ENCODE measurements at places on chromosomes 11 and 22.

GRCh38 chr11:86196913-86197312 is 47.6 kb upstream of the EED start:
- no peak for DNase-seq

DNA sequence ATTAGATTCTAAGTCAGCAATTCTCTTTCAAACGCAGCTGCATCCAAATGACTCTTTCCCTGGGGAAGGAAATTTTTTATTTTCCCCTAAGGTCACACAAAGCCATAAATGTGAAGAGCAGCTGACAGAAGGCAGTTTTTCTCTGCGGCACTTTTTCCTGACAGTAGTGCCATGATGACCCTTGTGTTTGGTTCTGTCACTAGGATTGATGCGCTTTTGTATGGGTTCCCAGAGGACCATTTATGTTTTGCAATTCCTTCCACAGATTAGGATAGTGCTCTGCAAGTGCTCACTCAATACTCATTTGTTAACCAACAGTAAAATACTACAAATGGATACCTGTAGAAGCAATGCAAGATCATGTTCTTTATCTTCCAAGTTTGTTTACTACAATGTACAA is 359.6 kb upstream of the CTSC start:
- no peak for DNase-seq

GRCh38 chr22:36009085-36009484 is 19.5 kb downstream of the RBFOX2 start:
- no peak for DNase-seq

GRCh38 chr11:2471048-2471803 is 26.4 kb downstream of the KCNQ1 start:
- DNase-seq = no peak

DNA sequence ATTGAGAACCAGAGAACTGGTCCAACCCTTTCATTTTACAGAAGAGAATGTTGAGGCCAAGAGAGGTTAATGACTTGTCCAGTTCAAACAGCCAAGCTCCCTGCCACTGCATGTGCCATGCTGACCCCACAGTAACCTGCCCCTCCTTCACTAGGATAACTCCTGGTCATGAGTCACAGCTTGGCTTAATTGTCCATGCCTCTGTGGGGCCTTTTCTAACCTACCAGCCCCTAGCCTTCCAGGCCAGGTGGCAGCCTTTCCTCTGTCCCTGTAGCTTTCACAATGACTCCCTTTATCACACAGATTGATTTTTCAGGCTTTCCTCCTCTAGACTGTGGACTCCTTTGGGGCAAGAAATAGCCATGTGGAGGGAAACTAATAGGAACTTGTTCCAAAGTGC is 97.2 kb downstream of the PIWIL4 start:
- DNase-seq = no peak

- DNase-seq = no peak
These were observed 1552.7 kb upstream of the TENM4 start for GRCh38 chr11:80993536-80993935.

DNA sequence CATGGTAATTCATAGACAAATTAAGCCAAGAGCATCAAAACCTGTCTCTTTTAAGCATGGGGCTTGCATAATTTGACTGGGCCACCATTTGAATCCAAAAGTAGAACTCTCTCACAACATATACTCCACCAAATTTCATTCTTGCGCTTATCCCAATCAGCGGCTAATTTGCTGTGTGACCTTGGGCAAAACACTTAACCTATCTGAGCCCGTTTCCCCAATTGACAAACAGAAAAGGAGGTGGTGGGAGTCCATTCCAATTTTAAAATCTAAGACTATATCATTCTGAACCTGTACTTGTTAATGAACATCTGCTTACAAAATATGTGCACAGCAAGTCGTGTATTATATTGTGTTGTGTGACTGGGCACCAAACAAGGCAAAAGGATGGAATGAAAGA is 338.1 kb upstream of the NARS2 start:
- no peak for DNase-seq

DNA sequence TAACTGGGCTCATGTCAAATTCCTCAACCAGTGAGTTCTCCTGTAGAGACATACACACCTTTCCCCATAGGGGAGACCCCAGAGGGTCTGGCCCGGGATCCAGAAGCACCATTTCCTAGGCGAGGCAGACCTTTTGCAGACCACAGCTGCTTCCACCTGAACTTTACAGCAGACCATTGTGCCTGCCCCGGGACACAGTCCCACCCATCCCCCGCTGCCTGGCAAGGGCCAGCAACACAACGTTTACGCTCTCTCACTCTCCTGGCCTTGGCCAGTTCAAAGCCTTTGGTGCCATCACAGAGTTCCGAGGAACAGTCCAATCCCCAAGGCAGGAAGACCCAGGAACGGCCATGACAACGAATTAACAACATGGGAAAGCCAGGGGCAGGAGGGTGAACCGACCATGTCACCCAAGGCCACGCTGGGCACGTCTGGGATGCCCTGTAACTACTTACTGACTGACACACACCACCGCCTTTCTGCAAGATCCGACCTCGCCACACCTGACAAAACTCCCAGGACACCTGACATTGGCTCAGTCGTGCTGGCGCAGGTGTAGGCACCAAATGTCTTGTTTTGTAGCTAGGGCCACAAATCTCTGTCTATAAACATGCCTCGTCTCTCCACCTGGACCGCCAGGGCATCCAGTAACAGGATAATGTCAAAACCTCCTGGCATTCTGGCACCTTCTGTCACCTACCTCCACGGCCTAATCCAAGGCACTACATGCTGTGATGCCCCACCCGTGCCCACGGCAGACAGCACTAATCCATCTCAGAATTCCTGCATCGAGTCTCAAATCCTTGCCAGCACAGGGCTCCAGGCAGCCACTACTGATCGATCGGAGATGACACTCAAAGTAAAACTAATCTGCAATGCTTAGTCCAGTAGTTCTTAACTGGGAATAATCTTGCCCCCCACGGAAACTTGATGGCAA is 51.3 kb downstream of the MYH9 start:
- DNase-seq = no peak

- no peak for DNase-seq
These were observed 449 bp downstream of the PIDD1 start for GRCh38 chr11:804599-804964.

DNA sequence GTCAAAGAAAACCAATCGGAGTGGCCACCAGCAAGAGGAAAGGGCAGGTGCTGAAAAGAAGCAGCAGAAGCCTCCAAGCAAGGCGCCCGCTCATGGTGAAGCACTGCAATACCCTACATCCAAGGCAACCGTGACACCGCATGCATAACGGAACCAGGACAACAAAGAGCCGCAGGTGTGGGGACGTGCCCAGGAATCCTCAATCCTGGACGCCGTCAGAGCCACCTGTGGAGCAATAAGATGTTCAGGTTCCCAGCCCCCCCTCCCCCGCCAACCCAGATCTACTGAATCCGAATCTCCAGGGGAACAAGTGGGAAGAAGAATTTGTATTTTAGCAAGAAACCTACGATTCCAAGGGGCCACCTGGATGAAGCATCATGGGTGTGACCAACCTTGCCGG is 70.8 kb downstream of the SHANK2 start:
- no peak for DNase-seq

DNA sequence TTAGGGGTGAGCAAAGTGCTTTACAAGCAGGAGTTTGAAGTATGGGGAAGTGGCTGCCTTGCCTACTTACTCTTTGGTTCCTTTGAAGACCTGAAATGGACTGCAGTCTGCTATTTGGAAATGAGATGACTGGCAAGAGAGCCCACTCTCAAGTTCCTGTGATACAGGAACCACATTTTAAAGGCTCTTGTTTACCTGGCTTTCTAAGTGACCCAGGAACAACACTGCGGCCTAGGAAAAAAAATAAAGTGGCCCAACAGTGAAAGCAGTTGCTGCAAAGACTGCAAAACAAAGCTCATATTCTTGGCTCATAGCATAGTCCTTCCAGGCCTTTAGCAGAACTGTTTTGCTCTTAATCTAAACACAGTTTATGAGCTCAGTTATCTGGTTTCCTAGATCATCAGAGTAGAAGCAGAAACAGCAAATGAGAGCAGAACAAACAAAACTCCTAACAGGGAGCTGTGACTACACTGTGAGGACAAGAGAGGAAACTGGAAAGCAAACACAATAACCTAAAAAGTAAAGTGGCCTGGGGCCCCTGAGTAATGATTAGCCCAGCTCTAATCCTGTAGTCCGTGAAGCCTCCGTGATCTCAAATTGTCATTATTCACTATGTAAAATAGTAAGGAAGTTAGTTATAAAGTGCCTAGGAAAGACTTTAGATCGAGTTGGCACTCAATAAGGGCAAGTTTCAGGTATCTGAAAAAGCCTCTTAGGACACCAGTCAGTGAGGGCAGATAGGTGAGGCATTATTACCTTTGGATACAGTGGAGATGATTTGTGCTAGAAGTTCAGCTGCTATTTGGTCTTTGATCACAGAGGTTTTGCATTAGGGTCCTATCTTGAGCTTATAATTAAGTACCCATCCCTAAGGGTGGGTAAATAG is 11.5 kb downstream of the CCDC117 start:
- peak; percentile 58 for DNase-seq

DNA sequence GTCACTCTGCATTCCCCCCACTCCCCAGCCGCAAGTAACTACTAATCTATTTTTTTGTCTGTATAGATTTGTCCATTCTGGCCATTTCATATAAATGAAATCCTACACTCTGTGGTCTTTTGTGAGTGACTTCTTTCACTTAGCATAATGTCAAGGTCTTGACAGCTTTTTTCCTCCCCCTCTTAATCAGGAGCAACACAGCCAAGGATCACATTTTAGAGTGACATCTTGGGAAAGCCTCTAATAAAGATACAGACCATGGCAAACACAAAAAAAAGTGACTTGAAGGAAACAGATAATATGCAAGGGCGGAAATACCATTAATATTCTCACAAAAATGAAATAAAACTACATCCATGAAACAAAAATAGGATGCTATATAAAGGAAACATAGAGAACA is 43.9 kb downstream of the RAB30 start:
- DNase-seq = no peak

DNA sequence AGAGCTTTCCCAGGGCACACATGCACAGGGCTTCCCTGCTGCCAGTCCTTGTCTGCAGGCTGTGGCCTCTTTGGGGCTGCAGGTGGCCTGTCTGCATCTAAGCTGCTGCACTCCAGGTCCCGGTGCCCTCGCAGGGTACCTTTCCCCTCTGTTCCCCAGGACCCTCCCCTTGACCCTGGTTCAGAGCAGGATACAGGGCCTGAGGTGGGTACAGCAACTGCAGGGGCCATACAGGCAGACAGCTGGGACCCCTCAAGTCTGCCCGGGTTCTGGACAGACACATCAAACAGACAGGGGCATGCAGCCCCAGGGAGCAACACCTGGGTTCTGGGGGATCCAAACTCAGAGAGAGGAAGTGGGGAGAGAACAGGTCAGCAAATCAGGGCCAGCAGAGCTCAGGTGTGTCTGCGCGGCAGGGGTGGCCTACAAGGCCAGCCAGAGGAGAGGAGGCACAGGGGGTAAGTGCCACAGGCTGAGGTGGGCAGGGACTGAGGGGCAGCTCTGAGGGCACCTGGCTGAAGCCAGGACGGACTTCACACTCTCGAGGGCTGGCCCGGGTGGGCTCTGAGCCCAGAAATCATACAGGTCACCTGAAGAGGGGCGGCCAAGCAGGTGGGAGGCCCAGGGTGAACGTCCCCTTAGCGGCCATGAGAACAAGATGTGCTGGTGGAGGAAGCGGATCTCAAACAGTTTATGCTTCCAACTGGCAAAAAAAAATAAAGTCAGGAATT is 29.9 kb upstream of the COMT start:
- no peak for DNase-seq

DNA sequence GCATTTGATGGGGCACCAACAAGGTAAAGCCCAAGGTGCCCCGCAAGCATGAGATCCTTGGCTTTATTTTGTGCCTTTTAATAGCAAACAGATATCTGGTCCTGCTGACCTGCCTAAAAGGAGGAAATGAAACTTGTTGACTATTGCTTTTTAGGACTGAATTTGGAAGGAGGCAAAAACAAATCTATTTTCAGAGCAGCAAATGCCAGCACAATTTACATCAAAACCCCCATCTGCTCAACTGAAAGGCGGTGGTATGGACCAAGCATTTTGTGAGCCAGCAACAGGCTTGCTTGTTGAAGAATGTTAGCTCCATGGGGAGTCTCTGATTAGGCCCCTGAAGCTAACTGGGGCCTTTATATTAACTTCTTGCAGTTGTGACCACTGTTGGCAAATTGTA is 192.6 kb upstream of the E2F8 start:
- DNase-seq = no peak

- no peak for DNase-seq
These were observed 607 bp upstream of the ZNF70 start for GRCh38 chr22:23751441-23751996.

DNA sequence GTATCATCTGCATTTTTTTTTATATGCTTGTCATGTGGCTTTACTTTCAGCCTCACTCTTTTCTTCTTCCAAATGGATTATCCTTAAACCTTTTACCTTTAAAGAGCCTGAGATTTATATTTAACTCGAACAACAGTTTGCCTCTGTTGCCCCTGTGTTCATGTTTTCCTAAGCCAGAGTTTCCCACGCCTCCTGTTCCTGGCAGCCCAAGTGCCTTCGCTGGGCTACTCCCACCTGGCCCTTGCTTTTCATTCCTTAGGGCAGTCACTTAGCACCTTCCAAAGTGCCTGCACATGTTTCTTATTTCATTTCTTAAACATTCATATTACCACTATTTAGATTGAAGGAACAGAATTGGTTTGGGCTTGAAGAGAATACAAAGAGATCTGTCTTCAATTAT is 13.3 kb downstream of the TBRG1 start:
- DNase-seq = no peak

DNA sequence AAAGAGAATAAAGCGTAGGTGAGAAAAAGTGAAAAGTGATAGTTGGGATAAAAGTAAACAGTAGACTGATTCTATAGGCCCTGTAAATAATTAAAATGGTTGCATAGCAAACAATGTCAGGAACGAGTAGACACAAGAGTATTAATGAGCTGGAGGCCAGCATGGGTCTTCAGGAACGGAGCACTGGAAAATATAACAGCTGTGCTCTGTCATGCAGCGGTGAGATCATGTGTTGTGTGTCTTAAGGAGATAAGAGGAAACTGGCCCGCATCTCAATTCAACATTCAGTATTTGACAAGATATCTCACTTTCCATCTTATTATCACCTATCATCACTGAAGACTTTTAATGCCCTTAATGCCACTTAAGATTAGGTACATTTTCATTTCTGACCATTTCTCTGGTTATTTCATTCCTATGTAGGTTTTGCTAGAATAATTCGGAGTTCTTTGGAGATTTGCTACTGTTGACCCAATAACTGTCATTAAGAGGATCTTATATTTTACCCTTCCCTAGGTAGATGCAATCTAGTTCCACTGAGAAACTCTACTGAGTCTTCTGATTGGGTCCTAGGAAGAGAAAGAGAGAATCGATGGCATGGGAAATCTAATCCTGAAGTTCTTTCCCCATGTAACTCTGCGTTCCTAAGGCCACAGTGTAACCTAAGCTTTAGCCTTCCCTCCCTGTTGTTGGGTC is 35.5 kb upstream of the VWA5A start:
- DNase-seq = peak; percentile 68

Data from common myeloid progenitor, CD34-positive (primary cell).